ENCODE measurements at places on chromosomes 12 and 14.

DNA sequence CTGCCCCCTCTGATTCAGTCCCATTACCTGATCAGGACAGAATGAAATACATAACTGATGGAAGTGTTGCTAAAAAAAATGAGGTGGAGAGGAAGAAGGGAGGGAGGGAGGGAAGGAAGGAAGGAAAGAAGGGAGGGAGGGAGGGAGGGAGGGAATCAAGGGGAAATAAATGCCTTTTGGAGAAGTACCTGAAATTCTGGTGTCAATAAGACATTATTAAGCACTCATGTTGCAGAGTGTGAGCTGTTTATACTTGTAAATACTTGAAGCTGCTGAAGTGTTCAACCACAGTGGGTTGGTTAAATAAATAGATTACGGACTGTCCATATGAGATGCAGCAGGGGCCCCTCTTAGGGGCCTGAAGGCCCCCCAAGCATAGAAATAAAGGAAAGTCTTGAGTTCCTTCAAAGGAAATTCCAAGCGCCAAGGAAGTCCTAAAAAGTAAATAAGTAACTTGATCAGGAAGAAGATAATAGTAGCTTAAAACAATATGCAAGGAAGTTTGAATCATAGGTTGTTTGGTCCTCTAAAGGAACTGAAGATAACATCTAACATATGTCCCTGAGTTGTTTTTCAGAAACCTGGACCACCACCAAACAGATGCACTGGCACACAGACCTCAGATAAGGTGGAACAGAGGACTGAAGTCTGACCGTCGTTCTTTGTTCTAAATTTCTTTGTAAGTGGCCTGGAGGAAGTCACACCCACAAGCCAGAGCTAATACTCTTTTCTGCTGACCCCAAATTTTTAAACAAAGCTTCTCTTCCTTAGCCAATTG, 110.8 kb downstream of the SEC23A start:
- no peak for DNase-seq

- DNase-seq, result no peak
Observed at GRCh38 chr14:61877035-61877390, 114.8 kb downstream of the SNAPC1 start.

- DNase-seq, result no peak
Observed at GRCh38 chr12:109627633-109628032, 54.0 kb downstream of the MVK start.

- DNase-seq, result no peak
Observed at GRCh38 chr14:103423050-103423461, 37.8 kb downstream of the MARK3 start.

DNA sequence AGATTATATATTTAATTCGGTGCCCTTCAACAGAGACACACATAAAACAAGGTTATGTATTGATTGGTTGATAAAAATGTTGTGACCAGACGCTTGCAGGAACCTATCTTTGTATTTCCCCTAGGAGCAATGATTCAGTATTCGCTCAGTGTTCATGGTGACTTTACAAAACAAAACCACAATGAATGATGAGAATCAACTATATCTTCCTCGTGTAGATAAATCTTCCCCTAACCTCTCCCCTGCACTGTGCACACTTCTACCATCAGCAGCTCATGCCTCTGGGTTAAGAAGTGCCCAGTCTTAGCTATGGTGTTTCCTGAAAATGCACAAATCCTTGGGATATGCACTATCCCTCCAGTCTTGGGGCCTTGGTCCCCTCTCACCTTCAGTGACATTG, 16.3 kb downstream of the RIN3 start:
- no peak for DNase-seq

GRCh38 chr14:104076743-104077142, 8.8 kb upstream of the ASPG start:
- DNase-seq, result no peak

DNA sequence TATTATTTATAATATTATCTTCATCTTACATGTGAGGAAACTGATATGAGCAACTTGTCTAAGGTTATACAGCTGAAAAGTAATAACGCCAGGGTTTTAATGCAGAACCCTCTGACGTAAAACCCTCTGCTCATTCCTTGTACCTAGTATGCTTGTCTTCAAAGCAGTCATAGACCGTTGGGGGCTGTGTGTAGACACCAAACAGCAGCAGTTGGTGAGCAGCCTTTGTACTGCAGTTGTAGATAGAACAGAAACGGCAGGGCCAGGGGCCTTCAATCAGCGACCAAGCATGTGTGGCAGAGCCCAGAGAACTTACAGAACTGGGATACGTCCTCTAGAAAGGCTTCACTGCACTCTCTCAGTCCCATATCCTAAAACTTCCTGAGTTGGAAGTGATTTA, 28.1 kb downstream of the EVL start:
- no peak for DNase-seq

DNA sequence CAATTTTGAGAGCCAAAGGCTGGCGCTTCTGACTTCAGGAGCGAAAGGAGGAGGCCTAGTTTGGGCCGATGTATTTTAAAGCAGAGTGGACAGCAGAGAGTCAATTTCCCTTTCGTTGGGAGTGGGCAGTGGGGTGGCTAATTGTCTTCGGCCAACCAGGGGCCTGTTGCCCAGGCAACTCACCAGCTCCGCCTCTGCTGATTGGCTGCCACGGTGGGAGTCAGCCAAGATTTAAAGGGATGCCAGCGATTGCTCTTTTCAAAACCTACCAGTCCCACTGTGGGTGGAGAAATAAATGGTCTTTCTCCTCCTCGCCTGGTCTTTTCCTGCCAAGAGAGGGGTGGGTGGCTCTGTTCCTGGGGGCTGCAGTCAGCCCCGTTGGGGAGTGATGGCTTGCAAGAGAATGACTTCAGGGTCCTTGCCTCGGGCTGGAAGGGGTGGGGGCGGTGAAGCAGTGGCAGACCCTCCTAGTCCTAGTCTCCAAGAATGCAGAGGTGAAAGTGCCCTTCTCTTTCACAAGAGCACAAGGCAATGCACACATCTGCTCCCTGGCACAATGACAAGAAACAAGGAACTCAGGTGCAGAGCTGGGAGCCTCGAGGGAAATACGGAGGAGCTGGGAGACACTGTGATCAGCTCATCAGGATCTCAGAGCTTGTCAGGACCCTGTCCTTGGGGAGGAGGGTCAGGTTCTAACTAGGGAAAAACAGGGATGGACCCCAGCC, 37.7 kb downstream of the RASAL1 start:
- no peak for DNase-seq

DNA sequence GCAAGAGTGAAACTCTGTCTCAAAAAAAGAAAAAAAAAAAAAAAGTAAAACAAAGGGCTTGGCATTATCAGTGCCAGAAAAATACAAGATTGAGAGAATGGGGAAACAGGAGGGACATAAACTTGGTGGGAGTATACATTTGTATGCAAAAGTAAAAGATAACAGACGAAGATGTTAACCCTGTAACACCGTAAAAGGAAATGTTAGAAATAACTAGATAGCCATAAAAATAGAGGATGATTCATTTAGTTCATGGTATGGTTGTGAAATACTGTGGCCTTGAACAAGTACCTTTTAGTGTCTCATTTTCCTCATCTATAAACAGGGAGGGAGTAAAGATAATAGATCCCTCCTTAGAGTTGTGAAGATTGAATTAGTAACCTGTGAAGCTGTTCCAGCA, 33.3 kb downstream of the ATP2A2 start:
- no peak for DNase-seq

DNA sequence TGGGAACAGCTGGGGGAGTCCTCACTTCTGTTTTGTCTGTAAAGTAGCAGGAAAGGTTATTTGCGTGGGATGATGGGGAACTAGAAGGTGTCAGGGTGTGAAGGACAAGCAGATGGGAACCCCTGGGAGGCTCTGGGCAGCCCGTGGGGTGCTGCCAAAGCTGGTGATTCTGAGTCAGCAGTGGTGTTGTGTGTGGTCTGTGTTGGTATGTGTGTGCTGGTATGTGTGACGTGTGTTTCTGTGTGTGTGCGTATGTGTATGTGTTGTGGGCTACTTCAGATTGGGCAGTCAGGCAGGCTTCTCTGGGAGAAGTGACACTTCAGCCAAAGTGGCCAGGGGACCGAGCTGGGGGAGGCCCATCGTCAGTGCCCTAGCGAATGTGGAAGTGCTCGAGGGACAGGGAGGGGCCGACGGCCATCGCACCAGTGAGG, 15.3 kb upstream of the BDKRB2 start:
- no peak for DNase-seq

- no peak for DNase-seq
Observed at GRCh38 chr12:7344833-7345606, 41.1 kb downstream of the ACSM4 start.

DNA sequence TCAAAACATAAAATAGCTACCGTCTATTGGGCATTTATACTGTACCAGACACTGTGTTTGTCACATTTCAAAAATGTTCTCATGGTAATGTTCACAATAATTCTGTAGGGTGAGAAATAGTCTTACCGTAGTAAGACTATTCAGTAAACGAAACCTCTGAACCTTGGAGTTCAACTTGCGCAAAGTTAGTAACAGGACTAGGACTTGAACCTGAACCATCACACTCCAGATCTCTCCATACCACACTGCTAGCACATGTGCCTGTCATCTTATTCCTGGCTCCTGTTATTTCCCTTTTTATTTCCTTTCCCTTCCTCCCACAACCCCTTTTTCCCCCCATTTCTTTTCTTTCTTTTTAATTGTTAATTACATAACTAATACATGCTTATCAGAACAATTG, 65.4 kb downstream of the PLEKHA5 start:
- no peak for DNase-seq

DNA sequence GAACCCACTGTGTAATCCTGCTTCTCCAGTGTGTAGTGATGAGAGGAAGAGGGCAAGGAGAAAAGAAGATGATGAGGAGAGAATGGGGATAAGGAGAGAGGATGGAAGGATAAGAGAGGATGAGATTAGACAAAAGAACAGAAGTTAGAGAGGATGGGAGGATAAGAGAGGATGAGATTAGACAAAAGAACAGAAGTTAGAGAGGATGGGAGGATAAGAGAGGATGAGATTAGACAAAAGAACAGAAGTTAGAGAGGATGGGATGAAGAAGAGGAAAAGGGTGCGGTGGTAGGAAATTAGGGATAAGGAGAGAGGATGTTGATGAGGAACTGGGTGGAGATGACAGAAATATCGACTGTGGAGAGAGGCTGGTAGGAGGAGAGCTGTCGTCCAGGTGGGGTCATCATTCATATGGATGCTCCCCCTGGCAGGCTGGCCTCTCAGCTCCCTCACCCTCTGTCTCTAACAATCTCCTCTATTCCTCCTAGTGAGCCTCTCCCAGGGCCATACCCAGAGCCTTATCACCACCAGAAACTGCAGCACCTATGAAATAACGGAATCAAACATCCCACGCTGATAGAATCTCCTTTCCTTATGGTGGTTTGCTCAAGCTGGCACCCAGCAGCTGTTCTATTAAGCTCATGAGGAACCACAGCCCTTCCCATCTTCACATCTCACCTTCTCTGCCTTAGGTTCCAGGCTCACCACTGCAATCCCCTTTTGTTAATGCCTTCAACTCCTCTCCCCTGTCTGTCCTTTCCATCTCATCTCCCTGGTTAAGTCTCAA, 6.0 kb upstream of the CIROP start:
- DNase-seq, result no peak

DNA sequence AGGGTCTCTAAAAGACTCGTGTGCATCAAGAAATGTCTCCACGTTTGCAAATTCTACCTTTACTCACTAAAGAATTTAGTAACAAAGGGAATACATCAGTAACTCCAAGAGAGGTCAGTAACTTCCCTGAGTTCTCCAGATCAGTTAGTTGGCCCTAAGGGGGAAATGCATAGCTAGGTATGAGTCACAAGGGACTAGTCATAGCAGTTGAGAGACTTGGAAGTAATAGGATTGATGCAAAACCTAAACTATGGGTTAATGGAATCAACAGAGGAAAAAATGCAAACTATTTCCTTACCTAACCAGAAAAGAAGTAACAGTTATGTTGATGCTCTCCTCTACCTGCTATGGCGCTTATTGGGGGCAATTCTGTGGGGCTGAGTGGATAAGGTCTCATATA, 148.8 kb upstream of the GARIN6 start:
- DNase-seq, result no peak

GRCh38 chr12:1491983-1492697, 102.2 kb downstream of the FBXL14 start:
- no peak for DNase-seq

- no peak for DNase-seq
Observed at GRCh38 chr12:73719223-73719622, 818.4 kb upstream of the ATXN7L3B start.

DNA sequence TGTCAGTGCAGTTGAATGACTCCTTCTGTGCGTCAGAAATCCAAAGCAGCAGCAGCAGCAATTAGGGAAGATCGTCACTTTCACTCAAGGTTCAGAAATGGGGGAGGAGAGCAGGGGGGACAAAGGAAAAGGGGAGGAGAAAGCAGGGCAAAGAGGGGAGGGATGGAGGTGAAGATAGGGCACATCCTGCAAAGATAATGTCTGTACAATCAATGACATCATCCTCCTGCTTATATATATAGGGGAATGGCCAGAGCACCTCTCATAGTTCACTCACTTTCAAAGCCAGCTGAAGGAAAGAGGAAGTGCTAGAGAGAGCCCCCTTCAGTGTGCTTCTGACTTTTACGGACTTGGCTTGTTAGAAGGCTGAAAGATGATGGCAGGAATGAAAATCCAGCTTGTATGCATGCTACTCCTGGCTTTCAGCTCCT, at the start of gene NTS:
NTS (plus strand) TSS at position 265 of the 431 bp plus-strand sequence; CDS start at position 374, 109 bp downstream.
- DNase-seq, result no peak

- DNase-seq, result no peak
Observed at GRCh38 chr12:32541754-32542374, 137.2 kb upstream of the DNM1L start.

- no peak for DNase-seq
Observed at GRCh38 chr12:6407236-6407954, 23.4 kb downstream of the LTBR start.

- DNase-seq, result no peak
Observed at GRCh38 chr14:104211215-104211614, 72.8 kb downstream of the KIF26A start.

Measured in activated T-cell treated with anti-CD3 and anti-CD28 coated beads, Interleukin-2, amount 50 U/mL, for 72 hours (primary cell).